ENCODE measurements at places on chromosomes 6 and 20.

DNA sequence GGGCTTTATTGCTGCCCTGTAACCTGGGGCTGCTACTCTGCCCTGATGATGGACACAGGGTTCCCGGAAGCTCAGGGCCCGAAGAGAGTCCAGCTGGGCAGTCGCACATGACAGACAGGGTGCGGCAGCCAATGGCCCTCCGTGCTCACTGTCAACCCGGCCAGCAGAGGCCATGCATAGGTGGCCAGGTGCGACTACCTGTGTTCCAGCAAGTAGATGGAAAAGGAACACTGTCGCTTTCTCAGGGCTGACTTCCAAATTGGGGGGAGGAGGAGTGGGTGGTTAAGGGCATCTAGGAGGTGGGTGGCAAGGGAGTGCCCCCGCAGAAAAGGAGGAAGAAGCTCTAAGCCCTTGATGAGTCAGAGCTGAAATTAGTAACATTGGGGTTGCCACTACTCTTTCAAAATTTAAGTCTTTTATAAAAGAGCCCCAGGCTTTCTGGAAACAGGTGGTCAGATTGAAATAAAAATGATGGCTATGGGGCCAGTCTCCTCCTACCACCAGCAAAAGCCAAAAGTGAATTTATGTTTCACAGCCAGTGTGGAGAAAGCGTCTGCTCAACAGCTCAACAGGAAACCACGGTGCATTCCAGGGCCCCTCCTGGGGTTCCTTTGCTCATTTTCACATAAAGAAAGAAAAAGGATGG is 2.3 kb upstream of the RAMACL start:
- no peaks in the 10 kb centered on the region for H3K27me3 ChIP-seq
- H3K36me3 ChIP-seq, result no peaks in the 10 kb centered on the region
- DNase-seq, result peak; percentile 12
- H3K4me3 ChIP-seq, result peak overlapping the region; percentile 19
- peaks cover 39% of the 10 kb centered on the region for H3K4me1 ChIP-seq

DNA sequence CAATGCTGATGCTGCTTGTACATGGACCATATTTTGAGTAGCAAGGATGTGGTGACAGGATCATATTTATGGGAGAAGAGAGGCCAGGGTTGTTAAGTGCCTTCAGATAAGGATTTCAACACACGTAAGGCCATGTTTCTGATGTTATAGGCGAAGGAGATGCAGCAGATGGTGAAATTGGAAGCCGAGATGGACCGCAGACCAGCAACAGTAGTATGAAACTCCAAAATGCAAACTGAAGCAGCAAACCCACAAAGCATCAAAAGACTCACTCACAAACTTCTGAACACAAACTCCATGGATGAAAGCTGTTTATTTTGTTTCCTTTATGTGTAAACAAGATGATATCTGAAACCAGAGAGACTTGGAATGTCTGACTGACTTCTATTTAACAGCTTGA is 35.6 kb upstream of the LAMP5 start:
- H3K27me3 ChIP-seq, result peaks cover under 1% of the 10 kb centered on the region
- peaks cover 38% of the 10 kb centered on the region for H3K36me3 ChIP-seq
- peaks cover 21% of the 10 kb centered on the region for H3K4me1 ChIP-seq

GRCh38 chr6:23031986-23032385 is 462.6 kb downstream of the HDGFL1 start:
- no peaks in the 10 kb centered on the region for H3K27me3 ChIP-seq
- H3K4me3 ChIP-seq, result no peak overlapping the region
- no peak for DNase-seq
- no peaks in the 10 kb centered on the region for H3K36me3 ChIP-seq
- no peaks in the 10 kb centered on the region for H3K4me1 ChIP-seq
- no peak overlapping the region for H3K27ac ChIP-seq

DNA sequence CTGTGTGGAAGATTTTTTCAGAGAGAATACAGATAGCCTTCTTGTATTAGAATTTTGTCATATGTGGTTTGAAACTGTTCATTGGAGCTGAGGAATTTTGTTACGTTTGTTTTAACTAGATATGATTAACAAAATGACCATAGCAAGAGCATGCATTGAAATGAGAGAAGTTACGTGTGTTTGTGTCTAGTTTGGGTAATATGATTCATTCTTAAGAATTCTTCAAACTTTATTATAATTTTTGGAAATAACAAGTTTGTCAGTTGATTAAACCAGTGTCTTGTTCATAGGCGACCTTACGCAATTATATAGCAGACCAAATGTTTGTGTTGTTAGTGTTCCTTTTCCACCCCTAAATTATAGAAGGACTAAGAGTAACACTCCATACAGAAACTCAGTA is 5.5 kb downstream of the GMNN start:
- H3K4me1 ChIP-seq, result peaks cover 48% of the 10 kb centered on the region
- peaks cover 29% of the 10 kb centered on the region for H3K36me3 ChIP-seq
- no peaks in the 10 kb centered on the region for H3K27me3 ChIP-seq

DNA sequence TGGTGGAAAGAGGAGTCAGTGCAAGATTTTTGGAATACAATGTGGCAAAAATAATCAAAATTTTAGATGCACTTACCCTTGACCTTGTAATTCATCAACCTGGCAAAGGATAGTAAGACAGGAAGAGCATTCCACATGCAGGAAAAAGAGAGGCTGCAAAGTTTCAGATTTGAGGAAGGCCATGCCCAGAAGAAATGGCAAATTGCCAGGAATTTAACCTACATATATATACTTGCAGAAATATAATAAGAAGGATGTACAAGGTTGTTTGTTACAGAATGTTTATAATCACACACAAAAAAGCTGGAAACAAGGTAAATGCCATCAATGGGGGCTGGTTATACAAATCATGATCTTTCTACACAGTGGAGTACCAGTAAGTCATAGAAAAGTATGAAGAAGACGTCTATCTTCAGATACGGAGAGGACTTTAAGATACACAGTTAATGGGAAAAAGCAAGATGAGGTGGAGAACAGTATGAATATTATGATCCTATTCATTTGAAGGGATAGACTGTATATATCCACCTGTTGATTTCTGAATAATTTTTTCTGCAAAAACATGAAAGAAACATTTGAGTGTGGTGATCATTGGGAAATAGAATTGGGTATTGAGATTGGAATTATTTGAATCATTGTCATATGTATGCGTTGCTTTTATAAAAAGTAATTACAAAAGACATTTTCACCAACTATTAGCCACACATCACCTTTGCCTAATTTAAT is 253.8 kb downstream of the TBC1D7 start:
- no peaks in the 10 kb centered on the region for H3K36me3 ChIP-seq
- DNase-seq, result no peak
- peaks cover 7% of the 10 kb centered on the region for H3K27me3 ChIP-seq
- H3K27ac ChIP-seq, result no peak overlapping the region
- H3K4me3 ChIP-seq, result no peak overlapping the region

GRCh38 chr6:107753778-107754177 is 70.3 kb downstream of the SCML4 start:
- no peak overlapping the region for H3K4me3 ChIP-seq
- no peaks in the 10 kb centered on the region for H3K4me1 ChIP-seq
- peaks cover 9% of the 10 kb centered on the region for H3K27me3 ChIP-seq
- no peak overlapping the region for H3K27ac ChIP-seq
- no peaks in the 10 kb centered on the region for H3K36me3 ChIP-seq

- DNase-seq, result no peak
- H3K36me3 ChIP-seq, result no peaks in the 10 kb centered on the region
- H3K4me1 ChIP-seq, result no peaks in the 10 kb centered on the region
- H3K27ac ChIP-seq, result no peak overlapping the region
- H3K27me3 ChIP-seq, result no peaks in the 10 kb centered on the region
Measured at GRCh38 chr6:94902974-94903628, 674.2 kb upstream of the MANEA start.

- H3K36me3 ChIP-seq, result peaks cover 16% of the 10 kb centered on the region
- H3K27me3 ChIP-seq, result peaks cover 2% of the 10 kb centered on the region
- no peak for DNase-seq
- no peak overlapping the region for H3K4me3 ChIP-seq
- peak overlapping the region; percentile 40 for H3K27ac ChIP-seq
Measured at GRCh38 chr6:144250276-144250675, 34.9 kb upstream of the UTRN start.

Measured in HFFc6 (cell line).